ENCODE measurements at places on chromosomes 1 and 21. TPM values are rescaled to one million over a fixed set of nuclear protein-coding genes. Genes with fewer than 3 reads are reported as not detected.
A peak's percentile ranks its signal among the peaks of the same experiment; 100 is the strongest.

DNA sequence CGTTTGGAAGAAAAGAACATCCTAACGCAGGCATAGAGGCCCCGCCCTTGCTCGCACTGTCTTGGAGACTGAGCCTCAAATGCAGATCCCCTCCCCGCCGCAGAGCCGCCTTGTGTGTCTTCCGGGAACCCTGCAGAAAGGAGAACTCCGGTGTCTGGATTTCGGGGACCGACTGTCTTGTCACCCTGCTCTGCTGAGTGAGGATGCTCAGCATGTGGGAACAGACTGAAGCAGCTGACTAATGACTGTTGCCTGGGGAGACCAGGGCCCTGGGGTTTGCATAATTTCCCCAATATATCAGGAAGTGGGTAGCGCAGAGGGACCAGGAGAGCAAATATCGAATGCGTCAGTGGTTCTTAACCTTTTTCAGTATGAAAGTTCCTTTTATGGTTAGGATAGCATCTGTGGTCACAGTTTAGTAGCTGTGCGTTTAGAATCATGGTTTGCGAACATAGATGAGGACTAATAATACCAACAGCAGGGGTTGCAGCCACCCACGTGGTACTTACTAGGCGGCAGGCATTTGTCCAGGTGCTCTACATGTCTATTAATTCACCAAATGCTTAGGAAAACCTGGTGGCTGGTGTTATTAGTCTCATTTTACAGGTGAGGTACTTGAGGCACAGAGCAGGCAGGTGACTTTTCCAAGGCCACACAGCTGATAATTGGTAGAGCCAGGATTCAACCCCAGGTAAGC, 14.3 kb downstream of the GPR137B start:
- peak; percentile 21 for DNase-seq

DNA sequence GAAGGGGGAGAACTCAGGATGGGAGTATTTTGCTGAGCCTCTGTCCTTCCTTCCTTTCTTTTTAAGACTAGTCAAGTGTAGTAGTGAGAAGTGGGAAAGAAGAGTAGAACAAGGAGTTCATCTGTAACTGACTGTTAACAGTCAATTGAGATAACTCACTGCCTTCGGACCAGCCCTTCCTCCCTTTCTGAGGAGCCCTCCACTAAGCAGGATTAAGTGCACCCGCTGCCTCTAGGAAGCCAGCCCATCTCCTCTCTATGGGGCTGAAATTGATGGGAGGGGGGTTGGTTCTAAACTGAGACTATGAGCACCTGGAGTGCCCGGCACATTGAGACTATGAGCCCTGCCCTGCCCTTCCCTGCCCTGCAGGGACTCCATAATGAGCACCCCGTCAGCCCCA, 72.7 kb upstream of the TINAGL1 start:
- DNase-seq, result no peak

GRCh38 chr1:20837554-20838192, 50.6 kb upstream of the HP1BP3 start:
- no peak for DNase-seq

GRCh38 chr1:234907208-234907939, 221.3 kb downstream of the TOMM20 start:
- no peak for DNase-seq

- DNase-seq, result no peak
Observed at GRCh38 chr1:112735752-112736151, 20.6 kb upstream of the PPM1J start.

- no peak for DNase-seq
Observed at GRCh38 chr21:38631676-38632075, 133.4 kb upstream of the ERG start.

GRCh38 chr1:114154963-114155322, 1.3 kb upstream of the SYT6 start:
- DNase-seq, result no peak

- DNase-seq, result no peak
Observed at GRCh38 chr1:19749685-19750084, 50.0 kb downstream of the TMCO4 start.

DNA sequence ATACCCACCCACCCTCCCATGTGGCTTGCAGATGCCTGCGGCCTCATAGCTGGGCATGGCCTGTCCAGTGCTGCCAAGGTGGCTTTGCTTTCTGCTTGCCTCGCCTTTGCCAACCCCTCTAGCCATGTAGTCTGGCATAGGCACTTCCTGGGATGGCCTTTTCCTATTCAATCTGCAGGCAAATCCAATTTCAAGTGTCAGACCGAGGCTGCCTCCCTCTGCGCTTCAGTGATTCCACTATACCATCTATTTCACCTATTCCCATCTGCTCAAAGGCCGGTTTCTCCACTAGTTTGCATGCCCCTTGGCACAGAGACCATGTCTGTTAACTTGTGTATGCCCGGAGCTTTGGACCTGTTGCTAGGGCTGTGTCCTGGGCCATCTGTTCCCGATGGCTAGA, 3.8 kb upstream of the ZBTB21 start:
- DNase-seq, result no peak

DNA sequence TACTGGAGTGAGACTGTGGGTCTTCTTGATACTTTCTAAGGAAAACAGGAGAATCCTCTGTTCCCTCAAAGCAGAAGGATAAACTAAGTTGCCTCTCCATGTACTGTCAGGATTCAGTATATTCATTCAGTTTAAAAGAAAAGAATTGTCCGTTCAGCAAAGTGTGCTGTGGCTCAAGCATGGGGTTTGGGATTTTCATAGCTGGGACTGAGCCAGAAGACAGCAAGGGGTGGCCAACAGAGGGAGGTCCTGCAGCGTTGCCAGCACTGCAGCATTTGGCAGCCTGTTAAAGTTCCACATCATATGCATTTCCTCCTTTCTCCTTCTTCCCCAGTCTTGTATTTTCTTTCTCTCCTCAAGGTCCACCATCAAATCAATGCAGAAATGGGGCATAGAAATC, 75.1 kb downstream of the DTL start:
- DNase-seq, result no peak

DNA sequence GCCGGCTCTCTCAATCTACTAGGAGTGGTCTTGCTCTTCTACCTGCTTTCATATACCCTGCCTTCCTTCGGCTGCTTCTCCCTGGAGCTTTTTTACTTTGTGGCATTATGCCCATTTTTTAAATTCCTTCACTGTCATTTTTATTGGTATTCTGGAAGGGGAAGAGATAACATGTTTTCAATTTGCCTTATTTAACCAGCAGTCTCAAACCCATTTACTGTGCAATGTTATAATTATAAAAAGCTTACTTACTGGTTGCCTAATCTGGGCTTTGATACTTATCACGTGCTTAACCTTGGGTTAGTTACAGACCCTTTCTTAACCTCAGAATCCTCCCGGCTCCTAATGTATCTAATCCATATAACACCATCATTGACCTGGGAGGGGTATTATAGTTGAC, 128.1 kb downstream of the SIPA1L2 start:
- DNase-seq, result no peak

DNA sequence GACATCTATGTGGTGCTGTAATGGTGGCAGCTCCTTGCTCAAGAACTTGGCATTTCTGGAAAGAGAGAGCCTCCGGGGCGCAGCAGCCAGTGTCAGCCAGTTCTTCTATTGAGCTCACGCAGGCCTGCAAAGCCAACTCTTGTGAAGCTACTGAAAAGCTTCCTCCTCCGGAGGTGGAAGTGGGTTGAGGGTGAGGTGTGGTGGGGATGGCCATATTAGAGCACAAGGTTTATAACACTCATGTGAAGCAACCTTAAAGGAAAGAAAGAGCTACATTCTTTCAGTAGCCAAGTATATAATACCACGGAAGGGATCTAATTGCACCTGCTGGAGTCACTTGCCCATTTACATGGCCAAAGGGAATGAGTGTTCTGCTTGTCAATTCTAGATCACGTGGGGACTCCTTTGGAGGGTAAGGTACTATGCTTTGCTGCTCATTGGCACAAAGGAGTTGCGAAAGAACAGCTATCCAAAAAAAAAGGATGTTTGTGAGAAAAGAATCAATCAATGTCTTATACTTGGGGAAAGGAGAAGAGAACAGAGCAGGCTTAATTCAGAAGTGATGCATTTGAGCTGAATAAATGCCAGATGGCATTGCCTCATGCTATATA, 18.3 kb upstream of the MAP10 start:
- DNase-seq, result no peak

DNA sequence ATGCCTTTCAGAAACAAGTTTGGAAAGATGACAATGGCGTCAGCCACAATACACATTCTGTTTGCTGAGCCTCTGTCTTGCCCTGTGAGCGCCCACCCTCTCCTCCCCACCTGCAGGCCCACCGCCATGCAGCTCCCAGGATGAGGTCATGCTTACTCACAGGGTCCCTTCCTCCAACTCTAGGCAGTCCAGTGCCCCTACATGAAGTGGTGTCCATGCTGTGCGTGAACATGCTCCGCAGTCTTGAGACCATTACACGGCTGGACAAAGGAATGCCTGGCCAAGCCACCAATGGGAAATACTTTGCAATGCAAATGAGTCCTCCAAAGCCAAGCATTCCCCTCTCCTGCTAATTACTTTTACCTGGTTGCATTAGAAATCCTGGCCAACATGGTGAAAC, 92.2 kb downstream of the CD58 start:
- no peak for DNase-seq

- DNase-seq, result peak; percentile 45
Observed at GRCh38 chr1:201982623-201983379, at the start of gene RNPEP. TSS of gene RNPEP (plus strand) at chr1:201982648. CDS start at chr1:201982667, 19 bp downstream.

DNA sequence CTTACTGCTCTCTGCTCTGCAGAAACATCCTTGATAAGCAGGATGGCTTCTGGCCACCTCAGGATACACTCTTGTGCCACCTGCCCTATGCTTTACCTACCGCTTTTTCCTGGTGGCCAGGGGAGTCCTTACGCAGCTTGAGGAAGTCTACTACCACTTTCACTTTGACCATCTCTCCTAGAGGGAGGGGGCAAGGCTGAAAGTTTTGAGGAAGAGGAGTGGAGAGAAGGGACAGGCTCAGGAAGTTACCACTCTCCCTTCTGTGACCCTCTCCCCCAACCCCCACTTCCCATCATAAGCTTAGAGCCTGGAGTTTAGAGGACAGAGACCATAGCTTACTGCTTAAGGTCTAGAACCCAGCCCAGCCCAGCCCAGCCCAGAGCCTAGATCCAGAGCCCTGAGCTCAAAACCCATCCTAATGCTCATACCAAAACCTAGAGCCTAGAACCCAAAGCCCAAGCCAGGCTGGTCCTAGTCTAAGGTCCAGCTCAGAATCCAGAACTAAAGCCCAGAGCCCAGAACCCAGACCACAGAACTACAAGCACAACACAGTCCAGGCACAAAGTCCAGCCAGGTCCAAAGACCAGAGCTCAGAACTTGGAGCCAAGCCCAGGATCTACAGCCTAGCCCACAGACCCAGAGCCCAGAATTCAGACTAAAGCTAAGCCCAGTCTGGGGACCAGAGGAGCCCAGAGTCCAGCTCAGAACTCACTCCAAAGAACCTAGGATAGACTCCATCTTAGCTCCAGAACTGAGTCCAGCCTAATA, 18.0 kb upstream of the MFSD2A start:
- no peak for DNase-seq

- no peak for DNase-seq
Observed at GRCh38 chr1:240533154-240533780, 78.7 kb downstream of the GREM2 start.

DNA sequence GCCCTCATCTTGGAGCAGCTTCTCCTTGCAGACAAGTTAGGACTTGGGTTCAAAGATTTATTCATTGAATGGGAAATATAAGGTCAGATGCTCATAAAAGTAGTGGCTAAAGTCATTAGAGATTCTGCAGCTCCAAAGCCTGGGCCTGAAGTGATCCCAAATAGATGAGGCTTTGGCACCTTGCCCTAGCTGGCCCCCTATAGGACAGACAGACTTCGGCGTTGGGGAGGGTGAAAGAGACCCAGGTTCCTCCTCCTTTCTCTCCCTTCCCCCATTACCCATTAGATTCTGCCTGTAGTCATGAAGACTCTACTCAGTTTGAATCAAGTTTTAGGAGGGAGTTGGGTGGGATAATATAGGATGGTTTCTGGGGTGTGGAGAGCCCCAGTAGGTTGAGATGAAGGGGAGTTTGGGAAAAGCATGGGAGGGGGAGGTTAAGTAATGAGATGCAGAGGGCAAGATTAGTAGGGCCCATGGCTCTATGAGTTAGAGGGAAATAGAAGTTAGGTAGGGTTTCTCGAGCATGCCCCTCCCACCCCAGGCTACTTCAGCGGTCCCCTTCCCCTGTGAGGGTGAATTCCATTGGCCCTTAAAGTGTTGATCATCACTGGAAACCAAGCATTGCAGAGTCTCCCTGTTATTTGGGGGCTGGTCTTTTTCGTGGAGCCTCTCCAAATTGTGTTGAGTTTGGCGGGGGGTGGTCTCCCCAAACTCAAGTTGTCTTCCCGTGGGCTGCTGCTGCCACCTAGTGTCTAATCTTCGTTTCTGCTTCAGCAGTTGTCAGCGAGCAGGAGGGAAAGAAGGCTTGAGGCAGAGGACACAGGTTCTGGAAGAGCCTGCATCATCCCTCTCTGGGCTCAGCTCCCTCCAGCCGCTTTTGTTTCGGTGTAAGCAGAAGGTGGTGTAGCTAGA, 2.1 kb upstream of the AHDC1 start:
- DNase-seq, result peak; percentile 27

The DNASE2B gene
- total RNA-seq, result not detected

The F13B gene
- total RNA-seq, result not detected

The ZNF593 gene
- 15.6 TPM for total RNA-seq

The GRHL3 gene
- total RNA-seq, result not detected

The SLC41A1 gene
- 33.5 TPM for total RNA-seq

The OLFML2B gene
- not detected for total RNA-seq

The ETV3L gene
- total RNA-seq, result 0.15 TPM

The KIF14 gene
- total RNA-seq, result 0.12 TPM
